ENCODE measurements at places on chromosomes 4 and X.

DNA sequence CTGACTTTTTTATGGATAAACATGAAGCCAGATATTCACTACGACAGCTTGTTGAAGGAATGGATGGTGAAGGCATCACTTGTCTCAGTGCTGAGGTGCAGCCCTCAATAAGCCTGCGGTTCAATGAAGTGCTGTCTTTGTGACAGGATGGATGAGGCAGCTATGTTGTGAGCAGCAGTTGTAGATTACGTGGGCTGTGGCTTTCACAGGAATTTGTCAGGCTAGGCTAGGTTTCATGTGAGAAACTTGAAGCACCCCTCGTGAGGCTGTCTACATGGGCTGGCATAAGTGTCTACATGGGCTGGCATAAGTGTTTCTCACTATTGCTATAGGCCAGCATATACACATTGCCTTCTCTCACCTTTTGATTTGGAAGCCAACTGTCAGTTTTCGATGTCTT is 1050.0 kb downstream of the ADGRL3 start:
- DNase-seq: no peak

GRCh38 chr4:8015512-8015911 is 75.9 kb upstream of the AFAP1 start:
- DNase-seq: no peak

DNA sequence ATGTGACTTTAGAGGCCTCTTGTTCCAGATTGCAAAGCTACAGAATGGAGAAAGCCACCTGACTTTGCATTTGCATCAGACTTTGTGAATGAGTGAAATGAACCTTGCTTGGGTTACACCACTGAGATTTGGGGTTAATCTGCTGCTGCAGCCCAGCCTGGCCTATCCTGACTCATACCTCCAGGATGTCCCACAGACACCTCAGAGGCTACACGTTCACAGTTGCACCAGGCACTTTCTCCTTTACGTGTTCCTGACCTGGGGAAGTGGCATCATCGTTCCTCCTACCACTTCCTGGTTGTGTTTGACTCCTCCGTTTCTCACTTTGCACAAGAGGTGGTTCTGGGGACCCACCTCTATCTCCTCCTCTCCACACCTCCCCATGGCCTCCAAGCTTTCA is 9.2 kb upstream of the SORCS2 start:
- DNase-seq: peak; percentile 88

DNA sequence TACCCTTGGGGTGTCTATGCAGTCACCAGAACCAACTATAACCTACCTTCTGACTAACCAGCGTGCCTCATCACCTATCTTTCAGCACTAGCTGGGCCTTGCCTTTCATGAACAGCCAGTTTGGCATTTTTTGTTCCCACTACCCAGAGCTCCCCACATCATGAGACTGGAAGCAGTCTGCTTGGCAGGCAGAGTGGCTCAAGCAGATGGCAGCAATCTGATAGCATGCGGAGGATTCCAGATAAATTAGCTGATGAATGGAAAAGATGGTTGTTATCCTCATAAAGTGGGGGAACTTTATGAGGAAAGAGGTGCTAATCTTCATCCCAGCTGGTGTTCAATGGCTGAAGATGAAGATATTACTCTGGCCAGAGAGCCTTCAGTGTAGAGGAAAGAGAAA is 243.2 kb upstream of the EDA2R start:
- no peak for DNase-seq

GRCh38 chrX:68598841-68599240 is 48.6 kb upstream of the STARD8 start:
- DNase-seq: no peak

- no peak for DNase-seq
These were observed 59.7 kb downstream of the HMGB3 start for GRCh38 chrX:151042842-151043241.

- no peak for DNase-seq
These were observed 25.5 kb upstream of the FHL1 start for GRCh38 chrX:136121788-136122187.

DNA sequence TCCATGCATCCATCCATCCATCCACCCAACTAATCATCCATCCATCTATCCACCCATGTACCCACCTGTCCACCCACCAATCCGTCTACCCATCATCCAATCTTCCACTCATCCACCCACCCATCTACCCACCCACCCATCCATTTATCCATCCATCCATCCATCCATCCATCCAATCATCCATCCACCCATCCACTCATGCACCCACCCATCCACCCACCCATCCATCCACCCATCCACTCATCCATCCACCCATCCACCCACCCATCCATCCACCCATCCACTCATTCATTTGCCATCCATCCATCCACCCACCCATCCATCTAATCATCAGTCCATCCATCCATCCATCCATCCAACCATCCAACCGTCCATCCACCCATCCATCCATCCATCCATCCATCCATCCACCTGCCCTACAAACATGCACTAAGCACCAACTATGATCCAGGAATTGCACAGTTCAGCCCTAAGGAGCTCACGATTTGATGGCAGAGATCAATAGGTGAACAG is 21.3 kb upstream of the MXD4 start:
- DNase-seq: no peak

All from activated CD4-positive, alpha-beta T cell treated with anti-CD3 and anti-CD28 coated beads, Interleukin-10, Interleukin-2, amounts not matched to agents 100 ng/mL and 50 ng/mL, durations not matched to agents 16 hours and 8 hours (primary cell).